ENCODE measurements at places on chromosomes 7 and 10.

DNA sequence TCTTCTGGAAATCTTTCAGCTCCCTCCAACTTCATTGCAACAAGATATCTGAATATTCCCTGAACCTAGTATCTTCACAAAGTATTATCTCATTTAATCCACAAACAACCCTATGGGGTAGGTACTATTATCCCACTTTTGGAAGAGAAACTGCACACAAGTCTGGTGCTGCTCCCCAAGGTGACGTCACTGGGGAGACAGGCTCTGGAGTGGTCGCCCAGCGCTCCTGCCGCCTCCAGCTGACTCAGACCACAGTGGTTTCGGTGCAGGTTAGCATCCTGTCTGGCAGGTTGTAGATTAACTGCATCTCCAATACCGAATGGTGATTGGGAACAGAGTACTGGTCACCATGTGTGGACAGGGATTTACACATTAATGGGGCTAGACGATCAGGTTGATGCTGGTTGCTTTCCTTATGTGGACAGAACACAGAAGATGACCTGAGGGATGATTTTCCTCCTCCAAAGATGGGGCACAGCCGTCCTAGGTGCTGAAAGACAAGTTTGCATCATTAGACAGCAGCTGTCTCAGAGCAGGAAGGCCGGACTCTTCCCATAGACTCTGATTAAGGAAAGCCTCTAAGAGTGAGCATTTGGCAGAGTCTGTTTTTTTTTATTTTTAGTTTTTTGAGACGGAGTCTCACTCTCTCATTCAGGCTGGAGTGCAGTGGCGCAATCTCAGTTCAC is 128.6 kb downstream of the TRRAP start:
- no peak for DNase-seq

DNA sequence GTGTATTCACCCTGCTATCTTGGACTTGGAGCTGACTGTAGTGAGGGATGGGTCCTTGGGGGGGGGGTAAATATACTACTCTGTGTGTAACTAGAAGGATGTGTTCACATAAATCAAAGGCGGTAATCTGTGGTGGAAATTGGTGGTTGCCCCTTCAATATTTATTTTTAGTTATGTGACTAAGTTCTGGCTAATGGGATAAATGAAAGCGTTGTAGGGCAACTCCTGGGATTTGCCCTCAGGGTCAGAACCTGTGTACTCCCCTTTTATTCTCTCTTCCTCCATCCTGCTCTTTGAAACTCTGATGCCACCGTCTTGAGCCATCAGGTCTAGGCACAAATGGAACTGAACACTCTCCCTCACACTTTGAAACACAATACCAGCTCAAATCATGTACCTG is 24.3 kb upstream of the ST7 start:
- DNase-seq, result no peak

GRCh38 chr10:49139846-49140195 is 6.0 kb upstream of the FAM170B start:
- DNase-seq, result peak; percentile 19

DNA sequence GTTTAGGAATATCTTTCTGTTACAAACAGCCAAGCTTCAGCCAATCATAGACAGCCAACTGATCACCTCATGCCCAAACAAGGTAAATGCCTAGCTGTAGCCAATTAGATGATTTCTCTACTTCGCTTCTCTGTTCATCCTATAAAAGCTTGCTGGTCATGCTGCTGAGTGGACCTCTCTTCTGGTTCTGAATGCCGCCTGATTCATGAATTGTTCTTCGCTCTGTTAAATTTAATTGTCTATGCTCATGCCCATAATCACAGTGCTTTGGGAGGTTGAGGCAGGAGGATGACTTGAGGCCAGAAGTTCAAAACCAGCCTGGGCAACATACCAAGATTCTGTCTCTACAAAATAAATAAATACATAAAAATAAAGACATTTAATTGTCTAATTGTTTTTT is 698.1 kb upstream of the NRP1 start:
- no peak for DNase-seq

DNA sequence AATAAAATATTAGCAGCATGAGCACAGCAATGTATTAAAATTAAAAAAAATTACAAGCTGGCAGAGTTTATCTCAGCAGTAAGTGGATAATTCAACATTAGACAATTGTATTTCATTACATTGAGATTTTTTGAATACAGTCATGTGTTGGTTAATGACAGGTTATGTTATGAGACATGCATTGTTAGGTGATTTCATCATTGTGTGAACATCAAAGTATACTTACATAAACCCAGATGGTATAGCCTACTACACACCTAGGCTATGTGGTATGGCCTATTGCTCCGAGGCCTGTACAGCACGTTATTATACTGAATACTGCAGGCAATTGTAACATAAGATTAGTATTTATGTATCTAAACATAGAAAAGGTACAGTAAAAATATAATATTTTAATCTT is 29.7 kb downstream of the CCDC6 start:
- peak; percentile 43 for DNase-seq

GRCh38 chr10:44961931-44962750 is 2.5 kb downstream of the RASSF4 start:
- DNase-seq, result no peak

DNA sequence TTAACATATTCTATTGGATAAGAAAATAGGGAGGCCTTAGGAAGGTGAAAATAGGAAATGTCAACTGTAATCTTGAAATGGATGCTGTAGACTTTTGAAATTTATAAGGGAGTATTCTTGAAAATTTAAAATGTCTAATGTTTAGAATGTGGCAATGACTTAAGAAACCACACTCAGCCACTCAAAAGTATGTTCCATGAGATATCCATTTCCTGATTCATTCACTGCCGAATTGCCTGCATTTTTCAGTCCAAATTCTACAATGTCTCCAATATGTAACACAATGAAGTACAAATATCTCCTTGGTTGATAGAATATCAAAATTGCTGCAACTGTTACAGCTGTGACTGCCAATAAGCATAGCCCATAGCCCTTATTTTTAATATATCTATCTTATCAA is 25.9 kb downstream of the PRKG1 start:
- DNase-seq, result no peak

- no peak for DNase-seq
Observed at GRCh38 chr10:52434734-52435133, 120.7 kb downstream of the DKK1 start.

GRCh38 chr7:11636274-11636673 is 195.7 kb downstream of the THSD7A start:
- DNase-seq, result no peak

GRCh38 chr10:102779680-102780526 is 36.2 kb downstream of the WBP1L start:
- no peak for DNase-seq

DNA sequence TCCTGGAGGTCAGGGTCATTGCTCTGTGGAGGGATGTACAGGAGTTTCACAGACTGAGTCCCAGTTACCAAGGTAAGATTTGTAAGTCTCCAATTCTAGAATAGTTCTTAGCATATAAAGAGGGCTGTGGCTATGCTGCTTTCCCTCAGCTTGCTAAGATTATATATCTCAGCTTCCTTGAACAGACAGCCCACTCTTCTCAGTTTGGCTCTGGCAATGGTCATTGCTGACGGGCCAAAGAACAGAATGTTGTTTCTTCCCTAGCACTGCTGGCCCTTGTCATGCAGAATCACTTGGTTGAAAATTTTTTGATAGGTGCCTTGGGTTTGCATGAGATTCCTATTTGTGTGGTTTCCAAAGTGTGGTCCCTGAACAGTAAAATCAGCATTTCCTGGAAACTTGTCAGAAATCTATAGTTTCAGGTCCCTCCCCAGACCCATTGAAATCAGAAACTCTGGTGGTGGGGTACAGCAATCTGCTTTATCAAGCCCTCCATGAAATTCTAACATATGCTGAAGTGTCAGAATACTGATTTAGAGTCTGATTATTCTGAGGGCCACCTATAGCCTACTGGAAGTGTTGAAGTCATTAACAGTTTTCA is 38.2 kb downstream of the NRBF2 start:
- DNase-seq, result no peak

GRCh38 chr7:92904244-92905131 is 68.1 kb upstream of the CDK6 start:
- peak; percentile 99 for DNase-seq

- DNase-seq, result no peak
Observed at GRCh38 chr7:94445696-94446194, 51.0 kb downstream of the COL1A2 start.

- DNase-seq, result peak; percentile 85
Observed at GRCh38 chr10:91923371-91924211, at the start of gene BTAF1. Gene BTAF1, plus strand, starts transcription at chr10:91923770. Its CDS starts 307 bp downstream, at chr10:91924077.

- no peak for DNase-seq
Observed at GRCh38 chr7:84665339-84665738, 470.8 kb upstream of the SEMA3A start.

DNA sequence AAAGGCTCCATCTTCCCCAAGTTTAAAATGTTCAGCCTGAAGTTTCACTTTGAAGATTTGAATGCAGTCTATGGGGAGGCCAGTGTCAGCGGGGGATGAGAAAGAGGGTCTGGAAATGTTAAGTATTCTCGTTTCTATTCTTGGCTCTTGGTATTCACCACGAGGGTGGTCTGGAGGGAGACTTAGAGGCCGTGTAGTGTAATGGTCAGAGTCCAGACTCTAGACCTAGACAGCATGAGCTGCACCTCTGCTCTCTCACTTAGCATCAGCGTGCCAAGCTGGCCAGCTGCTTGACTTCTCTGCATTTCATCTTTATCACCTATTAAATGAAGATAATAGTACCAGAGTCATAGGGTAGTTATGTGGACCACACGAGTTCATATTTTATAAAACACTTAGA is 57.9 kb downstream of the MKX start:
- DNase-seq, result no peak

DNA sequence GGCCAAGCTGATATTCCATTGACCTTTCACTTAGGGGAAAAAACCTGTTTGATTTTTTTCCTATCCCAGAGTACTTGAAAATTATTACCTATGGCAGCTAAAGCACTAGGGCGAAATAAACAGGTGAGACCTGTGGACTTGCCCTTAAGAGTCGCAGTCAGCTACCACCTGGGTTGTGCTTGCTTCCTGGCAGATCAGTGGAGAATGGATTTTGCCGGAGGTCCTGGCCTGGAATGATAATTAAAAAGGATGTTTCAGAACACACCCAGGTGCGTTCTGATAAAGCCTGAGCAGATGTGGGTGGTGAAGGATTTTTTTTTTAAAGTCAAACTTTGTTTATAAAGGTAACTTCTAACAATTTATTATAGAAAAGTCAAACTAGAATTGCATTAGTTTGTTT is 59.1 kb downstream of the AUTS2 start:
- DNase-seq, result no peak

DNA sequence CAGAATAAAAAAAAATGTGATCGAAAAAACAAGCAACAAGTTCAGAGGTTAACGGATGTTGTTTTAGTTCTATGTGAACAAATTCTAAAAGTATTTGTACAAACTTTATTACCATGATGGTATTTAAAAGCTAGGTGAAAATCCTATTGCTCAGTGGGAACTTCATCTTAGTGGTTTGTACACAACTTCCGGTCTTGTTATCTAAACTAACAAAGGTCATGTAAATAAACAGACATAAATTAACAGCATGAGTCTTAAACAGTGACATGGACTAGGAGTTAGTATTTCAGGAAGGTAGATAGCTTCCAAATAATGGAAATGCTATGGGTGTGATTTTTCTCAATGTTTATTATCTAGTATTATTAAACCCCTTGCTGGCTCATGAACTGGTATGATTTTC is 83.8 kb downstream of the SPAG6 start:
- no peak for DNase-seq

- no peak for DNase-seq
Observed at GRCh38 chr10:123274306-123275135, 120.3 kb downstream of the BUB3 start.

GRCh38 chr10:103501186-103501585 is 7.7 kb downstream of the NEURL1 start:
- no peak for DNase-seq

- DNase-seq, result no peak
Observed at GRCh38 chr7:149409895-149410294, 51.0 kb downstream of the ZNF777 start.

DNA sequence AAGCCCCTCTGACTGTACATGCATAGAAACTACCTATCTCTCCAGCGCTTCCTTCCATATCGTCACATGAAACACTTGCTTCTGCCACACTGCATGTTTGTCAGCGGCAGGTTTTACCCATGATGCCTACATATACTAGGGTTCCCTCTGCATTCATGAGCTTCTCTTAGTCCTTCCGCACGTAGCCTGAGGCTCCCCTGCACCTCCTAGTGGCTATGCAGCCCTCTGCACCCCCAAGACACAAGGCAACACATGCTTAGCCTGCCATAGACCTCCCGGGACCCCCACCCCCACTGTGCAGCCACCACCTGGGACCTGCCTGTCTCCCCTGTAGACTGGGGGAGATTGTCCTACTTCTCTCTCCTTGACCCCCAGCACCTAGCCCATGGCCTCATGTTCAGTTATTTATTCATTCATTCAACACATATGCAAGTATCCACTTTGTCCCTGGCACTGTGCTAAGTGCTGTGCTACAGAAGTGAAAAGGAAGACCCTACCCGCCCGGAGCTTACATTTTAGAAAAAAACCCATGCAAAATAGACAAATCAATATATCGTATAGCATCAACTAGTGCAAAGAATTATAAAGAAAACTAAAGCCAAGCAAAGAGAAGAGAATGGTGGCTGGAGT is 23.5 kb downstream of the TMEM273 start:
- peak; percentile 20 for DNase-seq

- no peak for DNase-seq
Observed at GRCh38 chr7:91875851-91876250, 4.7 kb downstream of the MTERF1 start.

DNA sequence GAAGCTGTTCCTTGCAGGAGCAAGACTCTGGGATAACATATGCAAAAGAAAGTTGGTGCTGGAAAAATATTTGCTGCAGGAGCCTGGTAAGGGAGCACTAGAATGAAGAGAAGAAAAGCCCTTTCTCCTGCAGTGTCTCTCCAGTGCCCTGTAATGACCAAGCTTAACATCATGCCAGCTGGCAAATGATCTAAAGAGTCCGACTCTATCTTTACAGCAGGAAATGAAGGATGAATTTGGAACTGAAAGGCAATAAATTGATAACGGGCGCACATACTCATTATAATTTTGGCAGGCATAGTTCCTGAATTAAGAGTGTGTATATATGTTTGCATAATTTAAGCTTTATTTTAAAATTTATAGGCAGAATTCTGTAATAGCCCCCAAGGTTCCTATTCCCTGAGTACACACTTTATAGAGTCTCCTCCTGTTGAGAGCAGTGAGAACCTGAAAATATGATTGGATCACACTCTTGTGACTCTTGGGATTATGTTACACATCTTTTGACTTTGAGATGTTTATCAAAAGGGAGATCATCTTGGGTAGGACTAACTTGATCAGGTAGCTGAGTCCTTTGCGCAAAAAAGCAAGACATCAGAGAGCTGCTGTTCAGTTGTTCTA is 299.0 kb upstream of the MBL2 start:
- DNase-seq, result no peak

GRCh38 chr10:49608166-49609005 is 1.7 kb upstream of the SLC18A3 start:
- DNase-seq, result no peak
